Fibroblast of skin of left quadriceps (primary cell): ENCODE measurements at places on chromosomes 2 and 18.

- peak; percentile 64 for DNase-seq
Observed at GRCh38 chr2:191927319-191927867, 80.5 kb upstream of the CAVIN2 start.

GRCh38 chr2:190467575-190468083 lies 59.5 kb downstream of the MFSD6 start:
- no peak for DNase-seq

DNA sequence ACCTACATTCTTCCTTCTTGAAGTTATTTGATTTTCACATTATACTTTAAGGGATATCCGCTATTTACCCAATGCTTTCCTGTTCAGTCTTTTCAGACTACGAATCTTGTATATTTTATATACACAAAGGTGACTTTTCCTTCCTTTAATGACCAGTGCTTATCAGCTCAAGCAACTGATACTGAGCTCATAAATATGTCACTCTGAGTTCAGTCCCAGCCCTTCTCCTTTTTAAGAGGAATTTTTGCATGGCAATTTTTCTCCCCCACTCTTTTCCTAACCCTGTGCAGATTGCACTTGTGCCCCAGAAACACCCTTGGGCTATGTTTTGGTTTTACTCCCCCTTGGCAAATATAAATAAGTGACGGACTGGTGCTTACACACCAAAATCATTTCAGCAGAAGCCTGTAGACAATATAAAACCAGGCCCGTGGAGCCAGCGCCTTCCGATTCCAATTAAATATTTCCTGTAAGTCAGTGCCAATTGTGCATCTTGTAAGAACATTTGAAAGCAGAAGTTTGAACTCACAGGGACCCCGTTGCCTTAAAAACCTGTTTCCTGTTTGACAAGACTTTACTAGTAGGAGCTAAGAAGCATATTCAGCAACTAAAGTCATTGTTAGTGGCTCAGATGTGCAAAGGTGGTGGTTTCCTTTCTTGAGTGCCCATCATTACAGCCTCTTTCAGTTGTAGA lies 66.3 kb upstream of the GATA6 start:
- no peak for DNase-seq

DNA sequence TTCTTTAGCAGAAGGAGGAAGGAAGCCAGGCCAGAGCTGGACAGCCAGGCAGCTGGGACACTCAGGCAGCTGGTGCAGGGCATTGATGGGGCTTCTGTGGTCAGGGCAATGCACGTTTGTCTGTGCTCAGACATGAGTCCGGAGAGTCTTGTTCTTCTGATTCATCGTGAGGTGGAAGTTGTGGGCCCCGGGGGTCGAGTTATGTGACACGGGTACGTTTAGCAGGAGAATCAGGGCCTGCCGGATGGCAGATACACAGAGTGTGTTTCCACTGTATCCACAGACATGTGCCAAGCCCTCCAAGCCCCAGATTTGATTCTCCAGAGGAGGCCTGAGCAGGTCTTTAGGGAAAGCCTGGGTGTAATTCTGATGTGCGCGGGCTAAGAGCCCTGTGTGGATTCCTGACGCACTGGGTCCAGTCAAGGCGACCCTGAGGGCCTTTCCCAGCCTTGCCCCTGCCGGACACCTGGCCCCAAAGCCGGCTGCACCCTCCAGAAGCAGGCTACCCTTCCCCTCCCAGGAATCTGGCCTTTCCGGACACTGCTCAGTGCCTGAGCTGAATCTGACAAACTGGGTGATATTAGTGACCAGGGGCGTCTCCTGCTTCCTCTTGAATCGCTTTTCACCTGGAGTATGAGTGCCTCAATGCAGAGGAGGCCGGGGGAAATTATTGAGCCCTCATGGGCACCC lies 10.1 kb downstream of the ARHGEF4 start:
- no peak for DNase-seq

DNA sequence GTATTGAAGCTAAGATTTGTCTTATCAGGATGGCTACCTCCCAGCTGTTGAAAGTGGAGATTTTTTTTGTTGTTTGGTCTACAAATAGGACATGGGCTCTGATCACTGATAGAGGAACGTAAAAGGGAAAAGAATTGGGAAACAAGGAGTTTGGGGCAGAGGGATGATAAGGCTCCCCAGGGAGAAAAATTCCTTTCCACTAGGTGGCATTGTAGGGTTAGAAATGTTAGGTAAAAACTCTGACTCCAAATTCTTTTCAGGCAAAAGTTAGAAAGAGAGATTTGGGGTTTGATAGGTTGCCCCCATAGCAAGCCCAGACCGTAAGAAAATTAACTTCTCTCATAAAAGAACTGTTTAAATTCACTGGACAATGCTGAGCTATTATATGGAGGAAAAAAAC lies 19.8 kb downstream of the CMPK2 start:
- DNase-seq = no peak

DNA sequence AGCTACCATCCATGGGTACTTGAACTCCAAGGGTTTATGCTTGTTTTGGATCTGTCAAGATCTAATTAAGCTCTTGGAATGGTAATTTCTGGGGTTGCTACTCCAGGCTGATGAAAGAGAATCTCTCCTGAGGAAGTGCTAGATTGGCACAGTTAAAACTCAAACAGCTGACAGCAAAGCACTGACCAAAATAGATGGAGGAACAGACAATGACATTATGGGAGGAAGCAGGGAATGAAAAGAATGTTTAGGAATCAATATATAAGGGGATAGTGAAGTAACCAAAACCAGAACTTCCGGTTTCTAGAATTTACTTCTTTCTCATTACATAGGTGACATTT lies 6.3 kb downstream of the THUMPD2 start:
- DNase-seq = no peak

DNA sequence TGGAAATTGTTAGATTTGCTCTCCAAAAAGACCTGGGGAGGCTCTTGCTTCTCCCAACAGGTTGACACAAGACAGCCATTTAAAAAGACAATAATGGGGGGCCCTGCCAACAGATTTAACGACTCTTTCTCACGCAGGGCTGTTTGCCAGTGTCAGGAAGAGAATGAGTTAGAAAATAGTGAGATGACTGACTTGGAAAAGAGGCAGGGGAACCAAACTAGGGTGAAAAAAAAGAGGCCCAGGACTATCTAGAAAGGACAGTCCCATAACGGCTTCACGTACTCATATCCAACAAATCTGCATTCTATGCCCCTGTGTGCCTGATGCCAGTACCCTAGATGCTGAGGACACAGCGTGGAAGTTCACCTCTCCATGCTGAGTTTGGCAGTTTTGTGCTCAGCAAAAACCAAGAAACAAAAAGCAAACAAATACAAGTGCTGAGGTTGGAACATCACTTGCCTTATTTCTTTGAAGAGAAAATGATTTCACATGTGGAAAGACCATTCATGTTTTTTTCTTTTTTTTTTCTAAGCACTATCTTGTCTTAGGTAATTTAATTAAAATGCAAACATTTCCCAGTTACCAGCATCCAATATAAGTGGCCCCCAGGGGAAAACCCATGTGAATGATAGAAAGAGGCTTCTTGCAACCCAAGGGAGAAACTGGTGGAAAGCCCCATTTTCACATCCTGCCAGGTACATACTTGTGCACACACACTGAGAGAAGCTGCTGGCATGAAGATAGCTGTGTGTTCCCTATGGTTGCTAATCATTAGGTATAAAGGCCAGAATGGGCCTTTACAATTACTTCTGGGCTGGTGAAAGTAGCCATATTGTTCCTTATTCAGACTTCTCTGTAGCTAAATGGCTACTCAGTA lies 10.6 kb upstream of the WIPF1 start:
- DNase-seq = no peak

- DNase-seq = no peak
Observed at GRCh38 chr2:75041226-75041625, 82.8 kb downstream of the POLE4 start.

GRCh38 chr2:67083951-67084350 lies 313.2 kb upstream of the ETAA1 start:
- no peak for DNase-seq

GRCh38 chr2:170712653-170713542 lies 2.2 kb upstream of the SP5 start:
- no peak for DNase-seq

DNA sequence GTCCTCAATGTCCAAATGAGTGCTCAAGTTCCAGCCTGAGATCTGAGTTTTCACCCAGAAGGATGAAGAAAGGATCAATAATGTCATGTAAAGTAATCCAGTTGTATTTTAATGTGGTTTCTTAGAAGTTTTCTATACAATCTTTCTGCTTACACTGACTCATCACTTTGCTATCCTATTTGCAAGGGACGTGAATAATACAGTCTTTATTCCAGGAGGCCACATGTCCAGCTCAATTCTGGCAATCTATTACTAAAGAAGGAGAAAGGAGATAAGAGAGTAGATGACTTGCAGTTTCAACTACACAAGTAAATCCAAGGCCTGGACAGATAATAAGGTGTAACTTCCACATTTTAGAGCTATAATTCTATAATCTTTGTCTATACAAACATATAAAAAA lies 601.1 kb upstream of the SETBP1 start:
- DNase-seq = peak; percentile 50

DNA sequence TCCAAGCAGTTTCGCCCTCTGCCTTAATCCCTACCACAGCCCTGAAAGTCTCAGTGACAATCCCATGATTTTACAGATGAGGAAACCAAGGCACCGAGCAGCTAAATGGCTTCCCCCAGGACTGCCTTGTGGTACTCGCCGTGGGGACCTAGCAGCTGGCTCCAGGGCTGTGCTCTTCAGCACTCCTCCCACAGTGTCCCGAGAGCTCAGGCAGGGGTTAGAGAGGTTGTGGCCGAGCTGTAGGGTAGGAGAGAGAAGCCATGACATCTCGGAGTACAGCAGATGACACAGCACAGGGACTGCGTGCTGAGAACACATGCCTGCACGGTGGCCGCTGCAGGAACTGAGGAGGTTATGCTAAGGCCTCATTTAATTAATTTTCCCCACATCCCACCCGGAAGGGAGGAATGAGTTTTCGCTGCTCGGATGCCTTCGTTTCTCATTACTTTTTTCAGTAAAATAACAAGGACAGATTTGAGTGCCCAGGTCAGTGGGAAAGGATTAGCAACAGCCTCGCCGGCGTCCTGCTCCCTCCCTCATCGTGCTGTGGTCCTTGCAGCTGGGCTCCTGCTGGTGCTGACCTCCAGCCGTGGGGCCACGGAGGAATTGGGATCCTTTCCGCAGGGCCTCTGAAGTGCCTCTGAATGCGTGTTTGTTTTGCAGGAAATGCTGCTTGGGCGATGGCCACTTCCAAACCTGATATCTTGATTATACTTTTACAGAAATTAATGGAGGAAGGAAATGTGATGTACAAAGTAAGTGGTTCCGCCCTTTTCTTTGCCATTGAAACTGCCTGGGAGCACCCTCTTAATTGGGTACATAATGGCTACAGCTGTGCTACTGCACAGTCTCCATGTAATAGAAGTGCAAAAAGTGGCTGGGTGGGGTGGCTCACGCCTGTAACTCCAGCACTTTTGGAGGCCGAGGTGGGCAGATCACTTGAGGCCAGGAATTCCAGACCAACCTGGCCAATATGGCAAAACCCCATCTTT lies 61.2 kb downstream of the WDSUB1 start:
- DNase-seq = no peak
